Activated CD8-positive, alpha-beta memory T cell treated with anti-CD3 and anti-CD28 coated beads, Interleukin-2, amount 10 ng/mL, durations not matched to agents 7 days and 5 days (primary cell): ENCODE measurements at places on chromosomes 12 and 14. TPM values are rescaled to one million over a fixed set of nuclear protein-coding genes. Genes with fewer than 3 reads are reported as not detected.

GLIPR1L1 gene
- not detected for total RNA-seq

- peaks cover 2% of the 10 kb centered on the region for H3K27me3 ChIP-seq
- H3K4me3 ChIP-seq, result no peak overlapping the region
- DNase-seq, result no peak
- no peak overlapping the region for H3K27ac ChIP-seq
- peaks cover 12% of the 10 kb centered on the region for H3K4me1 ChIP-seq
These were observed 5.2 kb upstream of the SLC6A13 start for GRCh38 chr12:267581-268482.

GRCh38 chr12:54221402-54221984 lies 32.7 kb upstream of the SMUG1 start:
- no peaks in the 10 kb centered on the region for H3K36me3 ChIP-seq
- no peak overlapping the region for H3K27ac ChIP-seq
- H3K27me3 ChIP-seq, result peaks cover 7% of the 10 kb centered on the region
- no peak overlapping the region for H3K4me3 ChIP-seq

DNA sequence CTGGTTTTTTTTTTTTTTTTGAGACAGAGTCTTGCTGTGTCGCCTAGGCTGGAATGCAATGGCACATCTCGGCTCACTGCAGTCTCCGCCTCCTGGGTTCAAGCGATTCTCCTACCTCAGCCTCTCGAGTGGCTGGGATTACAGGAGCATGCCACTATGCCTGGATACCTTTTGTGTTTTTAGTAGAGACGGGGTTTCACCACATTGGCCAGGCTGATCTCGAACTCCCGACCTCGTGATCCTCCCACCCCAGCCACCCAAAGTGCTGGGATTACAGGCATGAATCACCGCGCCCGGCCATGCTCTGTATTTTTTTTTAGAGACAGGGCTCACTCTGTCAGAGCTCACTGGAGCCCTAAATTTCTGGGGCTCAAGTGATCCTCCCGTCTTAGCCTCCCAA lies 32.6 kb downstream of the VRTN start:
- H3K4me3 ChIP-seq, result no peak overlapping the region
- no peak overlapping the region for H3K27ac ChIP-seq
- no peak for DNase-seq
- no peaks in the 10 kb centered on the region for H3K4me1 ChIP-seq
- no peaks in the 10 kb centered on the region for H3K36me3 ChIP-seq

DNA sequence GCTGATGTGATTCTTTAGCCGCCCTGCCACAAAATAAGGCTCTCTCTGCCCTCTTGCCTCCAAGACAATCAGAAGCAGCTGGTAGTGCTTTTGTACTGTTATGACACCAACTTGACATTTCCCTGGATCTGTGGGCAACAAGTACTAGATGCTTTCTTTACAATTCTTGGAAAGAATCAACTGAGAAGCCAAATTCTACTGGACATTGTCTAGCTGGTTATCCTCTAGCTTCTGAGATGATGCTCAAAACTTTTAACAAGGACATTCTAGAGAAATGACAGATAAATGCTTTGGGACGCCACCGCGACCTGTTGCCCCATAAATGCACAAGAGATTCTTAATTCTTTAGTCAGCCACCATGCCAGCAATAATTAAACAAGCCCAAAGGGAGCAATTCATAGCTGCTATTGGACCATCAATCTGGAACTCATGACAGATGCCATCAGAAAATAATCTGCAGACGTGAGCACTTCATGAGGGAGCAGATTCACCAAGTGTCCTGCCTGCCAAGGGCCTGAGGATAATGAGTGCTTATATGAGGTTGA lies 22.8 kb downstream of the FMNL3 start:
- peaks cover 29% of the 10 kb centered on the region for H3K4me1 ChIP-seq
- DNase-seq, result no peak

- no peaks in the 10 kb centered on the region for H3K4me1 ChIP-seq
- DNase-seq, result no peak
- no peaks in the 10 kb centered on the region for H3K27me3 ChIP-seq
- H3K36me3 ChIP-seq, result no peaks in the 10 kb centered on the region
These were observed 7.4 kb upstream of the TMEM132C start for GRCh38 chr12:128259556-128260070.

GRCh38 chr12:116657921-116658495 lies 79.9 kb downstream of the SPRING1 start:
- H3K27ac ChIP-seq, result no peak overlapping the region
- H3K27me3 ChIP-seq, result peaks cover 43% of the 10 kb centered on the region
- H3K4me3 ChIP-seq, result no peak overlapping the region
- H3K36me3 ChIP-seq, result no peaks in the 10 kb centered on the region
- H3K4me1 ChIP-seq, result no peaks in the 10 kb centered on the region

DNA sequence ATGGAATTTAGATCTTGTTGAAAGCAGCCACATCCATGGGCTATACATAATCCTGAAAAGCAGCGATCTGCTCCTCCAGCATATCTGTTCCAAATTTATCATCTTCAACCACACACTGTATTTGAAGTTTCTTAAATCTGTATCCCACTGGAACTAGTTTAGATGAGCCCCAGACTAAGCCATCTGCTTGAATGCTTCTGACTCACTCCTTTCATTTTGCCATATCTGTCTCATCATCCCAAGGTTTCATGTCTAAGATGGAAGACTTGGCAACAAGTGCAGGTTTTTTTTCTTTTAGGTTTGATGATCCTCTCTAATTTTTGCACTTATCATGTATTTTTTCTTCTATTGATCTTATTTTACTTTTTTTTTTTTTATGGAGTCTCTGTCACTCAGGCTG lies 54.4 kb upstream of the TMEM263 start:
- H3K27ac ChIP-seq, result no peak overlapping the region
- DNase-seq, result no peak
- H3K4me3 ChIP-seq, result no peak overlapping the region
- peaks cover 9% of the 10 kb centered on the region for H3K4me1 ChIP-seq
- H3K36me3 ChIP-seq, result no peaks in the 10 kb centered on the region

BDKRB1 gene
- total RNA-seq, result not detected
